ENCODE measurements at places on chromosomes 12 and 14. TPM values are rescaled to one million over a fixed set of nuclear protein-coding genes. Genes with fewer than 3 reads are reported as not detected.

The DIO3 gene
- total RNA-seq = not detected

The ESPL1 gene
- 54.2 TPM for total RNA-seq

DNA sequence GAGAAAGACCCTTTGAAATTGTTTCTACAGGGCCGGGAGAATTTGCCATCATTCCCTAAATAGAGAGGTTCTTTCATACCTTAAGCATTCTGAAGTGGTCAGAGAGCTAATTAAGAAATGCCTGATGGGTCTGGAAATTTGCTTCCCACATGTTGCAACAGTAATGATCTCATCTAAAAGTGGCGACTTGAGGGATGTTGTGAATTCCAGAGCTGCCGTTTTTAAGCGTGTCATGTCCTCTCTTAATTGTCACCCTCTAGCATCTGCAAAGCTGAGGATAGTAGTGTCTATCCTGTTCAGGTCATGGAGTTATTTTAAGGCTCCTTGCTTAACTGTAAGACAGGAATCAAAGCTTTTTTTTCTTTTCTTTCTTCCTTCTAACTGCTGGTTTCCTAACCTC, 60.4 kb downstream of the FOS start:
- H3K27me3 ChIP-seq = no peaks in the 10 kb centered on the region
- H3K36me3 ChIP-seq = no peaks in the 10 kb centered on the region
- peaks cover 20% of the 10 kb centered on the region for H3K4me1 ChIP-seq
- no peak overlapping the region for H3K27ac ChIP-seq

- H3K36me3 ChIP-seq = no peaks in the 10 kb centered on the region
- H3K4me3 ChIP-seq = no peak overlapping the region
- no peaks in the 10 kb centered on the region for H3K4me1 ChIP-seq
- H3K27me3 ChIP-seq = peaks cover 30% of the 10 kb centered on the region
Measured at GRCh38 chr14:94524093-94524492, 14.8 kb upstream of the SERPINA12 start.

The MGAT4C gene
- total RNA-seq = not detected
